ENCODE measurements at places on chromosomes 3 and 15. TPM values are rescaled to one million over a fixed set of nuclear protein-coding genes. Genes with fewer than 3 reads are reported as not detected.

- no peak for DNase-seq
These were observed 37.8 kb downstream of the IQGAP1 start for GRCh38 chr15:90425726-90426346.

- no peak for DNase-seq
These were observed 383.4 kb downstream of the RAP2B start for GRCh38 chr3:153545471-153545870.

TF gene
- total RNA-seq, result 0.02 TPM

DNA sequence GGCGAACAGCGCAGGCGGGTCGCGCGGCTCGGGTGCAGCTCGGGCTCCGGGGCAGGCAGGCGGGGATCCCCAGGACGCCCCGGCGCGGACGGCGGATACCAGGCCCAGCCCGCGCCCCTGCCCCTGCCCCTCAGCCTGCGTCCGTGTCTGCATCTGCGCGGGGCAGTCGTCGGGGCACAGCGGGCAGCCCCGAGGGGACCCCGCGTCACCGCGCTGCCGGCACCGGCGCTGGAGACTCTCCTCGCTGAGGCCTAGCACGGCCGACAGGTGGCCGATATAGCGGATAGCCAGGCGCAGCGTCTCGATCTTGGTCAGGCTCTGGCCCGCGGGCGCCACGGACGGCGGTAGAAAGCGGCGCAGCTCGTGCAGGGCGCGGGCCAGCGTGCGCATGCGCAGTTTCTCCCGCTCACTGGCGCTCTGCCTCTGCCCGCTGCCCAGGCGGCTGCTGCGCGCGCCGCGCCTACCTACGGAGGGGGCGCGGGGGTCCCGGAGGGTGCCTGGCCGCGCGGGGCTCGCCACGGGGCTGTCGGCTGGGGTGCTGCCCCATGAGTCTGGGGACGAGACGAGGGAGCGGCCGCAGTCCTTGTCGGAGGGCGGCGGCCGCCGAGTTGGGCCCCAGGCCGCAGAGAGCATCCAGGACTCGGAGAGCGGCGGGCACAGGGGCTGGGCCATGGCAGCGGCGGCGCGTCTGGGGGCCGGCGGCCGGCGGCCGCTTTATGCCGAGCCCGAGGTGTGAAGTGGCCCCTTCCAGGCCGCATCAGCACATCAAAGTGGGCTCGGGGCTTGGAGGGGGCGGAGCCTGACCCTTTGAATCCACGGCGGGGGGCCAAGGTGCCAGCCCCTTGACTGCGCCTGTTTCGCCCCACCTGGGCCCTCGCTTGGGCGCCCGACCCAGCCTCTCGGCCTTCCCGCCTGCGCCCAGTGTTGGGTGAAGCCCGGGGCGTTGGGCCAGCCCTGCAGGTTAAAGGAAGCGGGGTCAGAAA, at the start of gene MESP1:
Gene MESP1 (minus strand): TSS at position 690 of the 983 bp plus-strand sequence. CDS start 18 bp downstream, at position 672.
- peak; percentile 91 for DNase-seq

DNA sequence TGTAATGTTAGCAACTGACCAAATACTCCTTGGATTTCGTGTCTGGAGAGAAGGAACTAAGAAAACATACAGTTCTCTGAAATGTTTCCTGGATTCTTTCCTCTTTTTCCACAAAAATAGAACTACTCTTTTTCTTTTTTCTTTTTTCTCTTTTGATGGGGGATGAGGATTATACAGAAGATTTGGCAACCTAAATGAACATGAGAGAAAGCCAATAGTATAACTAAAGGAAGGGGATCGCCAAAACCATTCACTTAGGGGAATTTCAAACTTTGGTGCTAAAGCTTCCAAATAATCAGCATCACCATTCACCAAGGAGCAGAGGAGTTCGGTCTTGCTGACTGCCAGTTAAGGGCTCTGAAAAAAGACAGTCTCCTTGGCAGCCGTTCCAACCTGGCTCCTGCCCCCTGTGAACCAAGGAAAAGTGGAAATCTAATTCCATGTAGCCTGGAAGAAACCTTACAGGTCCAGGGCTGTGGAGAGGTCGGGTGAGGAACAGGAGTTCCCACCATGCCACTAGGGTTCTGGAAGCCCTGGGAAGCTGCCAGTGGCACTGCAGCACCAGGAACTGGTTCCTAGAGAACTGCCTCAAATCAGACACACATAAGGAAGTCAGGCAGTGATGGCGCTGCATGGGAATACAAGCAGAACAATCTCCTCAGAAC, 176.9 kb downstream of the TNIK start:
- no peak for DNase-seq

USP19 gene
- total RNA-seq, result 55.5 TPM

GUCA1C gene
- not detected for total RNA-seq

GRCh38 chr3:189756582-189757078, 125.4 kb downstream of the TP63 start:
- no peak for DNase-seq

GRCh38 chr15:96344706-96345559, 14.4 kb downstream of the NR2F2 start:
- DNase-seq, result no peak

TRIM42 gene
- not detected for total RNA-seq

DNA sequence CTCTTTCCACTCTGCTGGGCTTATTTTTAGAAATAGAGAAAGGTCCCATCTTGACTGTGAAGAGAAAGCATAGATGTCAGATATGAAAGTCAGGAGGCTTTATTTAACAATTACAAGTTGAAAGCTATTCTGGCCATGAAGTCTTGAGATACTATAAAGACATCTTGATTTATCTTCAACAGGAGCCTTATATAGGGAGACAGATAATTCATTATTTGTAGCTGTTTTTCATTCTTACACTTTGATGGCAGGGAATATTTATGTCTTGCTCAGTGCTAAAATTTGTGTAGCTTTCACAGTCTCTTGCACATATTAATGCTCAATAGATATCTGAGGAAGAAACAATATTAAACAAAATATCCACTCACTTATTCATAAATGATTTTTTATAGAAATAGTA, 248.8 kb downstream of the C3orf38 start:
- DNase-seq, result no peak

GRCh38 chr3:1515882-1516281, 423.1 kb downstream of the CNTN6 start:
- no peak for DNase-seq

GRCh38 chr15:77749236-77749997, 116.7 kb upstream of the LINGO1 start:
- DNase-seq, result no peak

CACNA2D3 gene
- not detected for total RNA-seq

DNA sequence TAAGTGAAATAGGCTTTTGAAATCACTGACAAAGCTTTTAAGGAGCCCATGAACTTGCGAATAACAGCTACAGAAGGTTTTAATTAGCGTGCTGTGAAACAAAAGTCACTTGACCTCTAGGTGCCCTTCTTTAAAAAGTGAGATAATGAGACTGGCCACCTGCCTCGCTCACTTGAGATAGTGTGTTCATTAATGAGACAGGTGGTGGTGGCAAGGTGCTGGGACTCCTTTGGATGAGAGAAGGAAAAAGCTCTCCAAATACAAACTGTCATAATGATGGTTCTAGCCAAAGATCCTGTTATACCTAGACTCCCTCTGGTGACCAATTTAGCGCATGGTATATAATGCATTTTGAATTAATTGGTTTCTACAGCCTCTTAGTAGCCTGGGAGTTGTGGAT, 22.7 kb upstream of the IREB2 start:
- no peak for DNase-seq

GRCh38 chr15:83275412-83275811, 9.1 kb downstream of the BNC1 start:
- DNase-seq, result no peak

DNA sequence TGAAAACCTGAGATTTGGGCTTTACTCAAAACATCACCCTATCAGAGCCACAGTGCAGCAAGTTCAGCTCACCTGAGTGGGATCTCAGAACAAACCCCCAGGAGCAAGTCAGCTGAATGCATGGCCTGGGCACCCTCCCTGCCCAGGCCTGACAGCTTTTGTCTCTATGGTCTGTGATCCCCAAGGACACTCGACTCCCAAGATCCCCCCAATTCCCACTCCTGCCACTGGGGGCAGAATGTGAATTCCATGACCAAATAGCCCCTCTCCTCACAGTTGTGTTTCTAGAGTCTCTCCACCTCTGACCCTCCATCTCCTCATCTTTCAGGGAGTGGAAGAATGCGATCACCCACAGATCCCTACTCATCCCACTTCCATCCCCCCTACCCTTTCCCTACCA, 58.9 kb downstream of the ZNF445 start:
- no peak for DNase-seq

EEF1AKMT4 gene
- total RNA-seq, result 10.2 TPM

DNA sequence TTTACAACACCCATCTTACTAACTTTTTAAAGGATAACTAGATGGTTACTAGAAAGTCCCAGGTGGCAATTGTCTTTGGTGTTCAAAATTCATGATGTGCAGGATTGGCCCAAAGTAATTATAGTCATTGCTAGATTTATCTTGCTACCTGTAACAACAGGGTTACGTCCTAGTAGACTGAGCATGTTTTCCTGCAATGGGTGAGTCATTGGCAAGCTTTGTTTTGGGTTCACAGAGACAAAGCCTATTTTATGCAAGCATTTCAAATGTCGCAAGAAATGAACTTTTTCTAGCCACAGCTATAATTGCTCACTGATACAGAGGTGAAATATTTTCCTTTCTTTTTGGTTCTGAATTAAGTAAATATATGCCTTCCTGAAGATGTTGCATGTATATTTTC, 267.6 kb downstream of the AGBL1 start:
- DNase-seq, result no peak

DNA sequence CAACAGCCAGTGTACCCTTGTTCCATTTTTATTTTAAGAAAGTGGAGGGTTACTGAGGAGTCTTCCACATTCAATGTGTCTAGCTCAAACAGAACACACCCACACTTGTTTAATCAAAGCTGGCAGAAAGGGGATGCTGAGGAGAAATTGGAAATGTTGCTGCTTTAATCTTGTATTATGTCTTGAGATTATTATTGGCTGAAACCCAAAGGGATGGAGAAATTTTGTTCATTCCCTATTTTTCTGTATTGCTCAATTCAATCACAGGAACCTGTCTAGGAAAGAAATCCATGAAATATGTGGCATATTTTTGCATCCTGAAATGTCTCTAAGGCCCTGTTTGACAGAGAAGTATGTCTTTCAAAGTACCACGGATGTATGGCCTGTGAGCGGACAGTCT, 238.0 kb downstream of the MYRIP start:
- DNase-seq, result no peak
